Hindlimb muscle (tissue), 1 donor: ENCODE measurements at places on chromosomes 7 and 10. TPM values are rescaled to one million over a fixed set of nuclear protein-coding genes. Genes with fewer than 3 reads are reported as not detected.

The NPSR1 gene
- 0.14 TPM for polyA plus RNA-seq

DNA sequence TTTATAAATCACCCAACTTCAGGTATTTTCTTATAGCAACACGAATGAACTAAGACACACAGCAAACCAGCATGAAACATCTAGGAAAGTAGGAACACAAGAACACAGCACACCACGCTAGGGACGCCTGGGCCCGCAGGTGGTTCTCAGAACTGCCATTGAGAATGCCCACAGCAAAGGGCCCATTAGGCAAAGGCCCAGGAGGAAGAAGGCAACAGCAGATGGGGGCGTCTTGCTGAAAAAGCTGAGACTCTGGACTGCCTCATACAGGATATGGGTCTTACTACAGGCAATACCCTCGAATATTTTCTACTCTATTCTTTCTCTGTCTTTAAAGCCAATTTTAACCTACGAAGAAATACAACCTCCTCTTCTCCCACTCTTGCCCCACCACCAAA lies 77.3 kb downstream of the PARD3 start:
- DNase-seq = no peak

DNA sequence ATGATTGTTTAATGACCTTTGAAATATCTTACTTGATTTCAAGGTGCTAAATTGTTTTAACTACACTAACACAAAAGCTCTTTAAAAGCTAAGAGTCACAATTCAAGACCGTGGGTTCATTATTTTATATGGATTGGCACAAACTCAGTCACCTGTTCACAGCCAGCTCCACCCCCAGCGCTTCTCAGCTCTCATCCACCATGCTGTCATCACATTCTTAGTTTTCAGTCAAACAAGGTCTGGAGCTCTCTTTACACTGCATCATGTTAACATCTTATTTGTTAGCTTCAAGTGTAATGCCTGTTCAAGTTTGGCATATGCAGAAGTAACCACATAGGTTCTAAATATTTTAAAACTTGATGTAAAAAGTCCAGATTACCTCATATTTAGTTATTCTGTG lies 180.9 kb upstream of the LRRTM3 start:
- DNase-seq = no peak

GRCh38 chr10:48813291-48813690 lies 126.3 kb downstream of the LRRC18 start:
- DNase-seq = no peak

- DNase-seq = no peak
Measured at GRCh38 chr7:21094589-21094988, 307.9 kb upstream of the SP8 start.

DNA sequence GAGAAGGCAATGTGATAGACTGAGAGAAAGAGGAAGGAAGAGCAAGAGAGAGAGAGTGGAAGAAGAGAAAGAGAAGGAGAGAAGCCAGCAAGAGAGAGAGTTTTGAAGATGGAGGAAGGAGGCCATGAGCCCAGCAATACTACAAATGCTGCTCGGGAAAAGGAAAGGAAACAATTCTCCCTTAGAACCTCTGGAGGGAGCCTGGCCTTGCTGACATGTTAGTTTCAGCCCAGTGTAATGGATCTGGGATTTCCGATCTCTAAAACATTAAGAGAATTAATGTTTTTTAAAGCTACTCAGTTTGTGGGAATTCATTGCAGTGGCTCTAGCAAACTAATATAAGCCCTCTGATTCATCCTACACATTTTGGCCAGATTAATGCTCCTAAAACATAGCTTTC lies 206.8 kb upstream of the MTPN start:
- peak; percentile 5 for DNase-seq

GRCh38 chr7:131235489-131236317 lies 92.0 kb upstream of the MKLN1 start:
- no peak for DNase-seq

The TMEM178B gene
- polyA plus RNA-seq = 0.57 TPM

DNA sequence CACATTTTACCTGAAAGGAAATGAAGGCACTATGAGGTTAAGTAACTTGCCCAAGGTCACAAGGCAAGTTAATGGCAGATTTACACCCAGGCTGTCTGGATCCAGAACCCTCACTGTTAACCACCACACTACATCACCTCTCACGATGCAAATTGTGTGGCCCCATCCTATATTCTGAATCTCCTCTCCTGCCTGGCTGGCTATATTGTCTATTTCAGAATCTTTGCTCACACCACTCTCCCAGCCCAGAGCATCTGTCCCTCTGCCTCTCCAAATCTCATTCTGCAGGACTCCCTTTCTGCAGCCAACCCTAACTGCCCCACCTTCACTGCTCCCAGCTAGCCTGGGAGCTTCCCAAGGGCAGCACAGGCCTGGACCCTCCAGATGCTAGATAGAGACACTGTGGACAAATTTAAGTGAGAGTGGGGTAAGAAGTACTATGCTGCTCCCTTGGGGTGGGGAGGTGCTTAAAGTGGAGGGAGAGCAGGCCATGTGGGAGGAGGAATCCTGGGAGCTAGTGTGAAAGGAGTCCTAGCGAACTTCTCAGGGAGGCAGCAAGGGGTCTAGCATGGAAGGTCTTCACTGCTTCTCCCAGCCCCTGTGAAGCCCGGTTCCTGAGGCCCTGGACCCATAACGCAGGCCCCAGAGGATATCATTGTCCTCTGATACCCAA lies 786 bp downstream of the CUEDC2 start:
- DNase-seq = no peak

The NHLRC2 gene
- 14.7 TPM for polyA plus RNA-seq

- no peak for DNase-seq
Measured at GRCh38 chr10:2981361-2981801, 86.0 kb upstream of the PFKP start.

- DNase-seq = no peak
Measured at GRCh38 chr7:325811-326210, 35.8 kb downstream of the FOXL3 start.

DNA sequence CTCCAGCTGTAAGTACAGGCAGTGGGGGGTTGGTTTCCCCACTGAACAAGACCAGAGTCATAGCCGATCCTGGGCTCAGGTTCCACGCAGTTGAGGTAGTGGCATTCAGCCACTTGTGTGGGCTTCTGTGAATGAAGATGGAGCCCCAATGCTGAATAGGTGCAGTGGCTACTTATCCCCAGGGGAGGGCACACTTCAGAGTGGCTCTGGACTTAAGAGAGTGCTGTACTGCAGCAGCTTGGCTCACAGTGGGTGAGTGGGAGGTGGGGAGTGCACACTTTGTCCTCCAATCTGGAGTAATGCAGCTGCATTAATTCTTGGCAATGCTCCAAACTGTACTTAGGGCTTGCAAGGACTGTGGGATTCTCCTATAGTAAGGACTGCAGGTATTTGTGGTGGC lies 81.9 kb downstream of the BUB3 start:
- DNase-seq = no peak

DNA sequence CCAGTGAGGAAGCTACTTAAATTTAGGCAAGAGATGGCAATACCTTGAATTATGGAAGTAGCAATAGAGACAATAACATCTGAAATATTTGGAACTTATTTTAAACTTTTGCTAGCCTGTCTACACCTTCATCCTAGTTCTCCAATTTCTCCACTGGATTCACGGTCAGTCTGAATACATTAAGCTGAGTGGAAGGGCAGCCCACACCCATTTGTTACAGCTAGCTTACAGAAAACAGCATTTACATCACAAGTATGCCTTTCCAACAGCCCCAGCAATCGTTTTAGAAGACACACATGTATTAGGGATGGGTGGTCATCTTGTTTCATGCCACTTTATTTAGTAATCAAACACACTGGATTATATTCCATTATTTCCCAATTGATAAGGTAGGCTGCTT lies 16.7 kb downstream of the EPC1 start:
- no peak for DNase-seq

- no peak for DNase-seq
Measured at GRCh38 chr7:18721429-18721828, 225.9 kb downstream of the HDAC9 start.

- DNase-seq = no peak
Measured at GRCh38 chr7:104979167-104979841, 34.7 kb upstream of the KMT2E start.

The KIAA1549 gene
- polyA plus RNA-seq = 14.1 TPM

The TEX36 gene
- not detected for polyA plus RNA-seq

GRCh38 chr10:115777646-115778045 lies 495.4 kb downstream of the GFRA1 start:
- DNase-seq = no peak

- no peak for DNase-seq
Measured at GRCh38 chr7:46173476-46174195, 252.6 kb upstream of the IGFBP3 start.

DNA sequence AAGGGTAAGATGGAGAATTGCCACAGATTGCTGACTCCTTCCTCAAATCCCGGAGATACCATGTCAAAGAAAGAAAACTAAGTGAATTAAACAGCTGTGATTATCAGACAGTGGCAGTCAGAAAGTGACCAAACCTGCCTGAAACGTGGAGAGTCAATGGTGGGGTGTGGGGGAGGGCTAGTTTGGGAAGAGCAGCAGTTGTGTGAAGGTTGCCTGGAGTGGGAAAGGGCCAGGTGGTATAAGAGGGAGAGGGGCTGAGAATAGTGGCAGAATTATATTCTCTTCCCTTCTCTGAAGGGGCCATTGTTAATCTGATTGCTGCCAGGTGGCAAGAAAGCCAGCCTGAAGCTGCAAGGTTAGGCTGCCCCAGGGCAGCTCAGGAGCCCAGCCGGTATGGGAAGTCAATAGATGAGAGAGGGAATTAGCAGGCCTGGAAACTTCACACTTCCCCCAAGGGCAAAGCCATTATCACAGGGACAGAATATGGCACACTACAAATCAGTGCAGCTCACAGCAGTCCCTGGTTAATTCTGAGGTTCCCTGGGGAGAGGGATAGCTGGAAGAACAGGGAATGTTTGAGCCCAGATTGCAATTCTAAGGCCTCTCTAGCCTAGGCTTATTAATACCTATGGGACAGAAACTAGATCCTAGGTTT lies 83.9 kb upstream of the ITGB1 start:
- no peak for DNase-seq

- no peak for DNase-seq
Measured at GRCh38 chr10:96287392-96288105, 16.2 kb upstream of the BLNK start.

DNA sequence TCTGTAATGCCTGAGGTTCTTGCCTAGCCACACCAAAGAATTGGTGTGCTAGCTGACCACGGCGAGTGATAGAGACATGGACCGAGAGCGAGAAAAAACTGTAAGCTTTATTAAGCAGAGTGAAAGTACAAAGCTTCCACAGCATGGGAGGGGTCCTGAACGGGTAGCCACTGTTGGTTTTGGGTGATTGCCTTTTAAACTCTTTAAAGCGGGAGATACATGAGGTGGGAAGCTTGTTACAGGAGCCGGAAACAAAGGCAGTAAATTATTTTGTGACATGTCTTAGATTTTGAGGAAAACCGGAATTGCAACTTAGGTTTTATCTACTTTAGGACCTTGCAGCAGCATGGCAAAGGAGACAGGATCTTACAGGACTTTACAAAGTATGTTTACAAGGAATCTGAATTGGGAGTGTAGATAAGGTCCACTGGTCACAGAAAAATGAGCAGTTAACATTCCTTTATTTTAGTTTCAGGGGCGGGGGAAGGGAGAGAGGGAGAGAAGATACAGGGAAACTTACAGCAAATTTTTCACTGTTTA lies 252.7 kb upstream of the MBL2 start:
- no peak for DNase-seq

DNA sequence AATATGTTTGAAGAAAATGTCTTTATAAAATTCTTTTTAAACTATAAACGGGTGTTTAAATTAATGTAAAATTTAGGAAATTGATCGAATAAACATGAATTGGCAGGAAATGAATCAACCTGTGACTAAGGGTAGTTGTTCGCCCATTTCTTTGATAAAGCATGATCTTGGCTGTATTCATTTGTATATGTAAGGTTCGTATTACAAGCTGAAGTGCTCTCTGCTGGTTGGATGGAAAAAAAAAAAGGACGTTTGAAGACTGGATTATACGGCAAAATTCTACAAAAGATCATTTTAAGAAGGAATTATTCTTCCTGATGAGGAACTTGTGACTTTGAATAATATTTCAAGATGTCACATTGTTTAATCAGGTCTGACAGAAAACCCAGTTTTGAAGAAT lies 185.4 kb upstream of the ANK3 start:
- no peak for DNase-seq

GRCh38 chr7:26197153-26198115 lies 3.1 kb downstream of the HNRNPA2B1 start:
- DNase-seq = no peak

DNA sequence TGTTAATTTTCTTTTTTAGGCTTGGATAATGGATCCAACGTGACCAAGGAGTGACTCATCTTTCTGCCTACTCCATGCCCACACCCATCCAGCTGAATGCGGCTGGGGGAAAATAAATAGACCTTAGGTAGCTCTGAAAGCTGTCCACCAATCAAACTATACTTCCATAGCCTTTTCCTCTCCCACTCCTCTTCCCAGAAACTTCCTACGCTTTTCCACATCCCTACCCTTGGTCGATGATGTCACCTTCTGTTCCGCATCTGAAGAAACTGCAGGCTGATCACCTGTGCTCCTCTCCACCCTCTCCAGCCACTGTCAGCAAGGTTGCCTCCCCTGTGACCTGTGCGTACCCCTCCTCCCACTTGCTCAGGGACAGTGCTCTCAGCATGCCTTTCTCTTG lies 359.8 kb upstream of the KLF6 start:
- no peak for DNase-seq

The MBL2 gene
- not detected for polyA plus RNA-seq

DNA sequence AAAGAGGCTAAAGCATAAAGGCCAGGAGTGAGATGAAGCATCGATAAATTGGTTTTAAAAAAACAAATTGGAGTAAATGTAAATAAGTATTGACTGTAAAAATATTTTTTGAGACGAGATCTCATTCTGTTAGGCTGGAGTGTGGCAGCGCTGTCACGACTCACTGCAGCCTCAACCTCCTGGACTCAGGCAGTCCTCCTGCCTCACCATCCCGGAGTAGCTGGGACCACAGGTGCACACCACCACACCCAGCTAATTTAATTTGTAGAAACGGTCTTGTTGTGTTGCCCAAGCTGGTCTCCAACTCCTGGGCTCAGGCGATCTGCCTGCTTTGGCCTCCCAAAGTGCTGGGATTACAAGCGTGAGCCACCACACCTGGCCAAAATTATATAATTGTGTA lies 17.8 kb downstream of the HNRNPA2B1 start:
- no peak for DNase-seq

- DNase-seq = no peak
Measured at GRCh38 chr7:103870664-103871063, 118.8 kb downstream of the RELN start.

The INPP5A gene
- polyA plus RNA-seq = 57.4 TPM

GRCh38 chr10:7493996-7494395 lies 83.2 kb upstream of the SFMBT2 start:
- no peak for DNase-seq

DNA sequence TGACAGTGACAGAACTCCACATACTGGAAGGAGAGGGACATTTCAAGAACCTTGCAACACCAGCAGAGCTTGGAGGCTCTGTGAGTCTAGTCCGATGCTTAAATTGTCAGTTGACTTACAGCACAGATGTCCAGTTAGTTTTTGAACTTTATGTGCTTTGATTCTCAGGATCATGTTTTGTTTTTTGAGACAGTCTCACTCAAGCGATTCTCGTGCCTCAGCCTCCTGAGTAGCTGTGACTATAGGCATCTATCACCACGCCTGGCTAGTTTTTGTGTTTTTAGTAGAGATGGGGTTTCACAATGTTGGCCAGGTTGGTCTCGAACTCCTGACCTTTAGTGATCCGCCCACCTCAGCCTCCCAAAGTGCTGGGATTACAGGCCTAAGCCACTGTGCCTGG lies 31.8 kb upstream of the STEAP4 start:
- no peak for DNase-seq

GRCh38 chr7:37546677-37547076 lies 98.0 kb upstream of the ELMO1 start:
- DNase-seq = no peak

- peak; percentile 73 for DNase-seq
Measured at GRCh38 chr10:49398000-49398861, 2.3 kb upstream of the DRGX start.

The HACD1 gene
- polyA plus RNA-seq = 137 TPM
